ENCODE measurements at places on chromosomes 5 and 9. TPM values are rescaled to one million over a fixed set of nuclear protein-coding genes. Genes with fewer than 3 reads are reported as not detected.

DNA sequence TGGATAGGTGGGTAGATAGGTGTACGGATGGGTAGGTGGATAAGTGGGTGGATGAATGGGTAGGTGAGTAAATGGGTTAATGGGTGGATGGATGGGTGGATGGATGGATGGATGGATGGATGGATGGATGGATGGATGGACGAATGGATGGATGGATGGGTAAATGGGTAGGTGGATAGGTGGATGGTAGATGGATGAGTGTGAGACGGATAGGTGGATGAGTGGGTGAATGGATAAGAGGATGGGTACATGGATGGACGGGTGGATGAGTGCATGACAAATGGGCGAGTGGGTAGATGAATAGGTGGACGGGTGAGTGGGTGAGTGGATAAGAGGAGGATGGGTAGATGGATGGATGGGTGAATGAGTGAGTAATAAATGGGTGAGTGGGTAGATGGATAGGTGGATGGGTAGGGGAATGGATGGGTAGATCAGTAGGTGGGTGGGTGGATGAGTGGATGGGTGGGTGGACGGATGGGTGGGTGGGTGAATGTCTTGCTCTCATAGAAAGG is 179.2 kb downstream of the FGF18 start:
- no peak for DNase-seq

The IL5 gene
- not detected for total RNA-seq

- no peak for DNase-seq
Observed at GRCh38 chr5:43302481-43302880, 10.7 kb downstream of the HMGCS1 start.

DNA sequence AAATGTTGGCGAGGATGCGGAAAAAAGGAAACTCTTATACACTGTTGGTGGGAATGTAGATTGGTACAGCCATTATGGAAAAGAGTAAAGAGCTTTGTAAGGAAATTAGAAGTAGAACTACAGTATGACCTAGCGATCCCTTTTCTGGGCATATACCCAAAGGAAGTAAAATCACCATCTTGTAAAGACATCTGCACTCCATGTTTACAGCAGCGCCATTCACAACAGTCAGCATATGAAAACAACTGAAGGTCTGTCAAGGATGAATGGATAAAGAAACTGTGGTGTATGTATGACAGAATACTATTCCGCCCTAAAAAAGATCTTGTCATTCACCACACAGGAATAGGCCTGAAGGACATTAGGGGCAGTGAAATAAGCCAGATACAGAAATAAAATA is 27.7 kb upstream of the SLC25A51 start:
- no peak for DNase-seq

DNA sequence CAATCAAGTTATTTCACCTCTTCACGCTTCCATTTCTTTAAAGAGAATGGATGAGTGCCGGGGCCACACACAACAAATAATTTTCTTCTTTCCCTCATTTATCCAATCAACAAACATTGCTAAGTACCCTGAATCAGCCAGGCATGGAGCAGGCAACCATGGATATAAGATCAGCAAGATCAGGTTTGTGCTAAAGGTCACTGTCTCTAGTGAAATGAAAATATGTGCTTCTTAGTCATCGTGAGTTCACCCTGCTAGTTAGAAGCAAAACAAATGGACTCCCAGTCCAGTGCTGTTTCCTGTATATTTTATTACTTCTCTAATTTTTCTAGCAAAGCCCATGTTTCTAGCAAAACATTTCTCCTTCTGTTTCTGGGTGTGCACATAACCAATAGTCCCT is 629.2 kb downstream of the BNC2 start:
- no peak for DNase-seq

The CTNNA1 gene
- total RNA-seq: 248 TPM

DNA sequence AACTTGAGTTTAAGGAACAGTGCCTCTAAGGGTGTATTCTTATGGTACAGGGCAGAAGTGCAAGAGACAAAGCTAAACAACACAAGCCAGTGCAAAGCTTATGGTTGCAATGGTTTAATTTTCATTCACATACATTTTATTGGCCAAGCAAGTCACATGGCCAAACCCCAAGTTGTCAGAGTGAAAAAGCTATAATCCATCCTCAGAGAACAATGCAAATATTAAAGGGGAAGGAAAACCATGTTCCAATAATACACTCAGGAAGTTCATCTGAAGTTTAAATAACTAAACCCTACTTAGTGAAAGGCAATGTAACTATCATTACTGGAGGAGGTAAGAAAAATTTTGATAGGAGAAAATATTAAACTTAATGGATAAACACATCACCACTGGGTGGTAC is 26.6 kb upstream of the TLR4 start:
- DNase-seq: no peak

DNA sequence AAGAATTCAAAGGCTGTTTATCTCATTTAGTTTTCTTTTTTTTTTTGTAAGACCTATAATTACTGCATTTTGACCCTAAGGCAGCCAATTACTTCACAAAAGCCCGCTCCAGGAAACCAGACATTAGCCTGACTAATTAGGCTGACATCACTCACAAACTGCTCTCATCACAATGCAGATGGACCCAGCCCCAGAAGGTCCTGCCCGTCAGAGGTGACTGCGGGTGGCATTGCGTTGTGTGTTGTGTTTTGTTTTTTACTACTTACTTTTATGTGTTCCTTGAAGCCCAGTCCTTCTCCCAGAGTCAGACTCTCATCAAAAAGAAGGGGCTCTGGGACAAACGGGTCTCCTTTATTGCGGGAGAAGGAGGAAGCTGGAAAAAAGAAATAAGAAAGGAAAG is 172.2 kb downstream of the HSD17B3 start:
- DNase-seq: no peak

DNA sequence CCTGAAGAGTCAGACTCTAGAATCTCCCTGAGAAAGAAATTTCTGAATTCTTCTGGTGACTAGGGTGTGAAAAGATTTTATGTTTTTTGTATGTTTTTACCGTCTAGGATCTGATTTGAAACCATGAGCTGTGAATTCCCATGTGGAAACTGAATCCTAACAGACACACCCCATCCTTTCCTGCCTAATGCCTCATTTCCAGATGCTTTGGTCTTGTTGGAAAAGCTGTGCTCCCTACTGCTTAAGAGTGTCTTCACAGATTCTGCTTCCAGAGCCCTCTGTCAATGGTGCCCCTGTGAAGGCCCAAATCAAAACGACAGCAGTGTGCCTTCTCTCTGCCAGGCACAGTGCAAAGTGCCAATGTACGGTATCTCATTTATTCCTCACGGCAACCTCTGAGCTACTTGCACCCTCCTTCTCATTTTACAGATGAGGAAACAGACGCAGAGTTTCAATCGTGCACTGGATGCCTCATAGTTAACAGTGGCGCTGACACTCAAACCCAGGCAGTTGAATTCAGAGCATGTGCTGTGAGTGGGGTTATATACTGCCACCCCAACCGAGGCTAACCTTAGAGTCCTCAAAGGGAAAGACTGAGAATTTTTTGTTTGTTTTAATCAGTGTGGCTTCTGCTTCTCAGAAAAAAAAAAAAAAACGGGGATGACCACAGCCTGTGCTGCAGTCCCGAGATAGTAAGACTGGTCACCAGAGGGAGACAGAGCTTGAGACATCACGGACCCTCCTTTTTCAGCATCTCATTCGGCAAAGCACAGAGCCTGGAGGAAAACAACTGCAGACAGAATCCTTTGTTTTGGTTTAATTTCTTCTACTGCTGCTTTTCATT is 188.4 kb downstream of the SNCAIP start:
- no peak for DNase-seq

- no peak for DNase-seq
Observed at GRCh38 chr5:5678909-5679308, 256.4 kb downstream of the ICE1 start.

DNA sequence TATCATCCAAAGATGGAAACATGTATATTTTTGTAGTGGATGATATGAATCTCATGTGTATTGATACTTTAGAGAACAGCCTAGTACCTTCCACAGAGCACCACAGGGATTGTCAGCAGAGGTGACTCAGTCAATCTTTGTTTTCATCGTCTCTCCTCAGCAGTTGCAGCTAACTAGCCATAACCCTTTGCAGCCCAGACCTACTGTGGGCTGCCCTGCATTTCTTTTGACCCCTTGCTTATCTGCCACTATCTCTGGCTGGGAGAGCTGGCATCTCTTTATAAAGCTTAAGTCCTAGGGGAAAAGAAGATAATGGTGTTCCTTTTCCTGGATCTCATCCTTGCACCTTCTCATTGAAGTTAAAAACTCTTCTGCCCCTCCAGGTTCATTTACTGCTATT is 28.7 kb downstream of the HMGCR start:
- DNase-seq: no peak

The SLC25A2 gene
- total RNA-seq: 0.33 TPM

DNA sequence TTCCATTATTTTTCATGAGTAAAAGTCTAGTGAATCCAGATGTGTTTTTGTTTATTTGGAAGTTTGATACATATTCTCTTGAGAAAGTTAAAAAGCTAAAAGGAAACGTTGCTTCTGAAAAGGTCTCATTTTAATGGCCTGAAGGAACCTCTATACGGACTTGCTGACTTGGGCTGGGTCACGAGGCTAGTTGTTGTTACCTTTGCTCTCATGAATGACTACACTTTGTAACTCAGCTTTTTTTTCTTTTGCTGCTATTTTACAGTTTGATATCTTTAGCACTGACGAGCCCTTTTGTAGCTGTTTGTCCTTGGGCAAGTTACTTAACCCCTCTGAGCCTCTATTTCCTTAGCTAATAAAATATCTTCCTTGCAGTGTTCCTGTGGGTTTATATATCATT is 211.5 kb downstream of the PCSK5 start:
- no peak for DNase-seq

DNA sequence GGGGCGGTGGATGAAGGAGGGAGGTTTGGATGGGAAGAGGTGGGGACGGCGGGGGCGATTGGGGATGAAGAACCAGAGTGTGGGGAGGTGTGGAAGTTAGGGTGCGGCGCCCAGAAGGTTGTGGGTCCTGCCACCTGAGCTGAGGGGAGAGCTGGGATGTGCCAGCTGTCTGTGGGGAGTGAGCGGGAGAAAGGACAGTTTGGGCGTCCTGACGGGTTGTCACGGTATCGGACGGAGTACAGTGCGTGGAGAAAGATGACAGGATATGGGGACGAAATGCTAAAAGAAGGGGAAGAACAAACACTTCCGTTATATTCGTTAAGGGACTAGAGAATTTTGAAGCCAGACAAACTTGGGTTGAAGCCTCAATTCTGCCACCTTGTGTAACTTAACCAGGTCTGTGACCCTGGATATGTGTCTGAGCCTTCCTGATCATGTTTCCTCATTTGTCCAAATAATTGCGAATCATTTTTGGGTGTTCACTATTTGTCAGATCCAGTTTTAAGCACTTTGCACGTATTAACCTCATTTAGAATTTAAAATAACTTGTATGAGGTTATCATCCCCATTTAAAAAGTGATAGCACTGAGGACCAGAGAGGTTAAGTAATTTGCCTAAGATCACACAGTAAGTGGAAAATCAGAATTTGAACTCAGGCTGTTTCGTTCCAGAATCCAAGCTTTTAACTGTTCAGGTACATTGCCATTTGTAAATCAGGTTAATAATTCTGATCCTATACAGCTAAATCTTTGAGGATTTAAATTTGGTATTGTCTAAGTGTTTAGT is 689 bp downstream of the CNTRL start:
- DNase-seq: no peak

- DNase-seq: no peak
Observed at GRCh38 chr9:116154976-116155697, 1.5 kb downstream of the PAPPA start.

The PCDHB3 gene
- 6.8 TPM for total RNA-seq

The RANBP6 gene
- 38.5 TPM for total RNA-seq

The CAMK4 gene
- 137 TPM for total RNA-seq

Data from dorsolateral prefrontal cortex (tissue), 122 donors.